Stimulated activated CD4-positive, alpha-beta T cell treated with anti-CD3 and anti-CD28 coated beads, Interleukin-4, amount 100 ng/mL, for 48 hours (primary cell): ENCODE measurements at places on chromosomes 7 and 10.

DNA sequence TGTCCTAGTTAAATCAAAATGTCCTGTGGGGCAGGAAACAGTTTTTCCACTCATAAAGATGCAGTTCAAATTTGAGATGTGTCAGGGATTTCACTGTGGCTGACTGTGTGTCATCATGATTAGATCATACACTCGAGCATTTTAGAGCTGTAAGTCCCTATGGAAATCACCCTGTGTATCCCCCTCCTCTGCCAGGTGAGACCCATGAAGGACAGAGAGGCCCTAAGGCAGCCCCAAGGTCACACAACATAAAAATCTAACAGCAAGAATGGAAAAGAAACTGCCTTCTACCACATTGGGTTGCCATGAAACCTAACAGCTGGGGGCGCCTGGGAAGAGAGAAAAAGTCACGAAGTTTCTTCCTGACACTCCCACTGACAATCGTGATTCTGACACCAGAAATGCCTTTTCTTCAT, 135.8 kb downstream of the KCNMA1 start:
- no peak for DNase-seq

GRCh38 chr10:35874311-35875015, 232.4 kb upstream of the FZD8 start:
- no peak for DNase-seq

- DNase-seq: no peak
These were observed 176.5 kb downstream of the CSTF2T start for GRCh38 chr10:51522858-51523257.

GRCh38 chr7:100572281-100572948, 1.3 kb downstream of the SAP25 start:
- DNase-seq: no peak

DNA sequence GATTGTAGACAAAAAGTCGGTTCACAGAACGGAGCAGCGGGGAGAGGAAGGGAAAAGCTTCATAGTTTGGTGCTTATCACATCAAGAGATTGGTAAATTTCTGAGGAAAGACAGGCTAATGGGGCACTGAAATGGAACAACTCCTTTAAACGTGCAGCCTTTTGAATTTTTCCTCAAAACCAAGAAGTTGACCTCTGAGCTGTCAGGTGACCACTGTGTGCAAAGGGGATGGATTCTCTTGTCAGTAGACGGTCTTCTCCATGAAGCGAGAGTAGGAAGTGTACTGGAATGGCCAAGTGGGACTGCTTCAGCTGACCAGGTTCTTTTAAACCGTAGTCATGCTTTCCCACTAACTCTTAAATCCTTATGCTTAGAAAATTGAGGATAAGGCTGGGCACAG, 11.2 kb upstream of the ZSCAN21 start:
- DNase-seq: no peak

- DNase-seq: no peak
These were observed 326.1 kb downstream of the PLXDC2 start for GRCh38 chr10:20142311-20142710.

DNA sequence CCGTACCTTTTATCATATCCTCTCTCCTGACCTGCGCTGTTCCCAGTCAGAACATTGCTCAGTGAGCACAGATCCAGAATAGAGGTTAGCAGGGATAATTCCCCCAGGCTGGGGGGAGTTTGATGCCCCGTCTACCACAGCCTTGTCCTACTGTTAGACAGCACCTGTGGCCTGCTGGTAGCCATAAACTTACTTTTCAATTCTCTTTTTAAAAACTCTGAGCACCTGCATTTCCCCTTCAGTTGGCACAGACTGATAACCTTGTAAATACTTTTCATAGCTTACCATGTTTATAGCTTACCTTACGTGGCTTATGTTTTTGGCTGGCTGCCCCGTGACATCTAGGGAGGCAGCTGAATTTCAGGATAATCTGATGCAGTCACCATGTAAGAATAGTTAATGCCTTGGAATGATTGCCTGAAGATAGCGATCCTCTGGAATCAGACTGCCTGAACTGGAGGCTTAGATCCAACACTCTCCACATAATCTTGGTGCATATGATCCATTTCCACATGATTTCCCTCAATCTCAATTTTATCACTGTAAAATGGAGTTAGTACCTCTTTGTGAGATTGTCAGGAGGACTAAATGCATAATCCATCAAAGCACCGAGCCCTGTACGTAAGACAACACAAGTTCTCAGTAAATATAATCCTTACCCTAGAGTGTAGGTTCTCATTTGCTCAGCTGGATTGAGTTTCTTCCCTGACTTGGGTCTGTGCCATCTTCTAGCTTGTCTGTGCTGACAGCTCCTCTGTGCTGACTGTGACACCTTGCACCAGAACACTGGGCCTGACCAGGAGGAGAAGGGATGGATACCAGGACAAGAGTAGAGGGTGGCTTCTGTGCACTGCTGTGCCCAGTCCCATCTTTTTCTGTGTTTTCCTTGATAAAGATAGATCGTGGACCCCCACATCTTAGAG, 111.7 kb upstream of the GJD4 start:
- no peak for DNase-seq

GRCh38 chr7:155950898-155951553, 138.8 kb upstream of the SHH start:
- DNase-seq: no peak

- DNase-seq: no peak
These were observed 28.8 kb upstream of the HECTD2 start for GRCh38 chr10:91381257-91381891.

DNA sequence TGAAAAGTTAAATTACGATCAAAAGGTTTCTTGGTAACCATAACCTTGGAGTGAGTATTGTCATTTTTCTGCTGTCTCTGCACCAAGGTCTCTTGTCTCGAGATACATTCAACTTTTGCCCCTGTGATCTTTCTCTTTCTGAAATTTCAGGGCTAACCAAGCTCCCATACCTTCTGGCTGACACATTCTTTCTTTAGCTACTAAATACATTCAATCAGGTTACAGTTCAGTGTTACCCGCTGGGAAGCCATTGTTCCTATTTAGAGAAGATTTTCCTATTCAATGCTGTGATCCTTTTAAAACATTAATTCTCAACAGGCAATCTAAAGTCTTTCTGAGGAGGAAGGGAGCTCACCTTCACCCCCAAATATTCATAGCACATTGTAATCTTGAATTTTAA, 22.9 kb upstream of the DMTF1 start:
- no peak for DNase-seq

DNA sequence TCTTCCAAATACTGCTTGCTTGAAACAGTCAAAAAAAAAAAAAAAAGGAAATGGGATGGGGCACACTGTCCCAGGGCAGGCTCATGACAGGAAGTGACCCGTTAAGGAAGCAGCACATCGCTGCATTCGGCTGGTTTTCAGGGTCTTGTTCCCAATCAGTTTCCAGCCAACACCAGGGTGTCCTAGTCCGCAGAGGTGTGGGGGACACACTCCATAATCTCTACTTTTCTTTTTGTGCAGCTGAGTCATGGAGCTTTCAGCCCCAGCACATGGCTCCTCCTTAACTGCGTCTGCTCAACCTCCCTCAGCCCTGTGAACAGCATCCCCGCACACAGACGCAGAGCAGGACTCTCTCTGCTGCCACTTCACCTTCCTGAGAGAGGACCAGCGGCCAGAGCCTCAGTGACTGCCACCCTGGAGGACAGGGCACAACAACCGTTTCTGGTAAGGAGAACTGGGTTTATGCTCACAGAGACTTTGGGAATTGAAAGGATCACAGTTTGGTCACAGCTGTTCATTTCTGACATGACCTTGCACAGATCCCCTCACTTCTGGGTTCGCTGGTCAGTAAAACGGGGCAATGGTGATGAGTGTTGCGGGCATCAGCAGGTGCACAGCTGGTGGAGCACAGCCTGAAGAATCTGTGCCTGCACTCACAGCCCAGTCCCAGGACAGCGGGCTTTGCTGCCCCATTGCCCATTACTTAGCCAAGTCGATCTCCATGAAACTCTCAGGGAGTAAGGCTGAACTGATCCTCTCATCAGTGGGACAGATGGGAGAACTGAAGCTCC, at the start of gene GIMAP5:
TSS of gene GIMAP5 (plus strand) at position 154 of the 791 bp plus-strand sequence. CDS start 3,467 bp downstream, outside the sequence.
- no peak for DNase-seq

- no peak for DNase-seq
These were observed 166.3 kb downstream of the PTPRN2 start for GRCh38 chr7:158421361-158421760.

DNA sequence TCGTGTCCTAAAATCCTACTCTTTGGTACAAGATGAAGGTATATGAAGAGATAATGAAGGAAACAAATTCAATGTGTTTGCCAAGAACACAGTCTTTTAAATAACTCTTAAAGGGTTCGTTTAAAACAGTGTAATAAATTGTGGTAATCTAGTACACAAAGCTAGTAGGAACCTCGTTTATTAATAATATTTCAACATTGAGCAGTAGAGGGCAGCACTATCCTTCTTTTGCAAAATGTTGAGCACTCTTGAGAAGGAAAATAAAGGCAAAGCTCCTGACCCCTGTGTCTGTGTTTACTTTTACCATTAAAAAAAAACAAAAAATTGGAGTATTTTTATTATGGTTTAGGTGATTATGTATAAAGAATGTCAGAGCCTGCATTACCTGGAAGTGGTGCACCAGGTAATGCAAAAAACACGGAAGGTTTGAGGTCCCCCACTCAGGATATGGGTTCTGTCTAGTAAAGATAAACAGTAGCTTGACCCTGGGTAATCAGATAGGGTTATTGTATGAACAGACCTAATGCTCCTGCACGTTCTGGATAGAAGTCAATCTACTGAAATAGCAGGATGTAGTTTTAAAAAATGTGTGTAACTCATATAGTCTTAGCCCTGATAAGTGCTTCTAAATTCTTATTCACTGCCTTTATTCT, 5.7 kb upstream of the GOT1 start:
- no peak for DNase-seq

- DNase-seq: no peak
These were observed 158.0 kb downstream of the C7orf25 start for GRCh38 chr7:42753811-42754363.

- no peak for DNase-seq
These were observed 516.9 kb upstream of the LRRN3 start for GRCh38 chr7:110573862-110574528.

- DNase-seq: no peak
These were observed 771 bp upstream of the NUDCD3 start for GRCh38 chr7:44491229-44491628.

DNA sequence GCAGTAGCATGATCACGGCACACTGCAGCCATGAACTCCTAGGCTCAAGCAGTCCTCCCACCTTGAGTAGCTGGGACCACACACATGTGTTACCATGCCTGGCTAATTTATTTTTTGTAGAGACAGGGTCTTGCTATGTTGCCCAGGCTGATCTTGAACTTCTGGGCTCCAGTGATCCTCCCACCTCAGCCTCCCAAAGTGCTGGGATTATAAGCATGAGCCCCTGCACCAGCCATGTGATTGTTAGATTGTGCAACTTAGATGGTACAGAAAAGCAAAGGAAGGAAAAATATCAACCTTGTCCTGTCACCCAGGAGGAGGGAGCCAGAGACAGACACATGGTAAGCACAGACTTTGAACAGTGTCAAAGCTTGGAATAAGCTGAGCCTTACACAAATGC, 73.5 kb downstream of the CCNY start:
- DNase-seq: no peak

GRCh38 chr10:44981172-44982113, 2.8 kb upstream of the DEPP1 start:
- DNase-seq: no peak

DNA sequence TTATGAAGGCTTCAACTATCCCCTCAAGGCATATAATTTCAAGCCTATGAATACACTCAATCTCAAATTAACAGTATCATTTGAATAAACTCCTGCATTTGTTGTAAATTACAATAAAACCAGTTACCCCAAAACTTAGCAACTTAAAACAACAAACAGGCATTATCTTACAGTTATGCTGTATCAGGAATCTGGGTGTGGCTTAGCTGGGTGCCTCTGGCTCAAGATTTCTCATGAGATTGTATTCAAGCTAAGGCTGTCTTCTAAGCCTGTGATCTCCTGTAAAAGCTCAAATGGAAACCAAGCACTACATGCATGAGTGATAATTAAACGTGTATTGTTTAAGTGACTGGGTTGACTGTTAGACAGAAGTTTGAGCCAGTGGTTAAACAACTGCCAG, 341.0 kb upstream of the PHF14 start:
- DNase-seq: no peak

GRCh38 chr7:17013204-17013603, 131.4 kb upstream of the AGR3 start:
- no peak for DNase-seq

DNA sequence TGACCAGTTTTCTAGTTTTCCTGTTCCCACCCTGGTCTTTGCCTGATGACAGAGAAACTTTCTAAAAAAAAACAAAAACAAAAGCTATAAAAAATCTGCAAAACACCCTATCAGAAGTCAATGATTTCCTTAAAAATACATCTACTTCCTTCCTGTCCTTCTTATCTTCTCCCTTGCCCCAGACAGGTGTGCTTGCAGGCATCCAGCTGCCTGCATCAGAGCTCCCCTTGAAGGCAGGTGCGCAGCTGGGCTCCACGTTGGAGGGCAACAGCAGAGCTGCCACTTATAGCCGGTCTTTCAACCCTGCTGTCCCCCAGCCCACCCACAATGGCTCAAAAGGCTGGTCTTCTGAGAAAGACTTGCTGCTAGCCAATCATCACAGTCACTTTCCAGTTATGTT, 29.8 kb downstream of the UBE2D4 start:
- no peak for DNase-seq

- no peak for DNase-seq
These were observed 56.5 kb downstream of the CCDC71L start for GRCh38 chr7:106604303-106604924.

- DNase-seq: no peak
These were observed 47.9 kb upstream of the ITPRID1 start for GRCh38 chr7:31466036-31466435.

DNA sequence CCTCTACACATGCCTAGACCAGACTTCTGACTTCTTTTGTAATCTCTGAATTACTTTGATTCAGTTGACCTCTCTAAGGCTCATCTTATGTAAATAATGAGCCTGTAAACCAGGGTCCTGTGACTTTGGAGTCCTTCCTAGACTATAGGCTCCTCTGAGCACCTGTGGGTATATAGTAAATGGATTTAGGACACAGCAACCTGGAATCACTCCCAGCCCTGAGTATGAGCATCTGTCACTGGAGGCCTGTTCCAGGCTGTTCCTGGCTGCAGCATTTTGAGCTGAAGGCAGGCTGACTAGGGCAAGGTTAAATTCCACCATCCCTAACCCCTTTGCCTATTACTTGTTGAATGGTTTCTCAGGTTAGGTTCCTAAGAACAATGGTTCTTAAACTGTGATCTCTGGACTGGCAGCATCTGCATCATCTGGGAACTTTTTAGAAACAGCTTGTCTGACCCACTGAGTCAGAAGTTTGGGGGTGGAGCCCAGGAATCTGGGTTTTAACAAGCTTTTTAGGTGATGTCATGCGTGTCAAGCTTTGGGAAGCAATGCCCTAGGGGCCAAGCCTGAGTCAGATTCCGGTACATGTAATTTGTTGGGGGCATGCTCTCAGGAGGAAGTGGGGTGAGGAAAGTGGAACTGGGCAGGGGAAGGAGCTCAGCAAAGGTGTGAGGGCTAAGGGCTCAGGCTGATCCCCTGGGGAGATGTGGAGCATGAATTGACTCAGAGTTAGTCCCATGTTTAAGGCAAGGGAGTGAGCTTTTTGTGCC, 28.2 kb downstream of the MINDY4 start:
- DNase-seq: no peak

- DNase-seq: no peak
These were observed 22.1 kb upstream of the AOAH start for GRCh38 chr7:36746347-36746746.
